ENCODE measurements at places on chromosomes 3 and 15.
A peak's percentile ranks its signal among the peaks of the same experiment; 100 is the strongest.

- no peak for DNase-seq
Observed at GRCh38 chr3:42195879-42196330, 70.1 kb downstream of the CCK start.

GRCh38 chr3:13896473-13897154 is 16.7 kb upstream of the WNT7A start:
- DNase-seq, result peak; percentile 66

- DNase-seq, result no peak
Observed at GRCh38 chr15:31473385-31474058, 146.9 kb downstream of the KLF13 start.

GRCh38 chr3:153163393-153163724 is 1.3 kb downstream of the RAP2B start:
- no peak for DNase-seq

- no peak for DNase-seq
Observed at GRCh38 chr3:139540651-139541531, 1.3 kb upstream of the RBP1 start.

DNA sequence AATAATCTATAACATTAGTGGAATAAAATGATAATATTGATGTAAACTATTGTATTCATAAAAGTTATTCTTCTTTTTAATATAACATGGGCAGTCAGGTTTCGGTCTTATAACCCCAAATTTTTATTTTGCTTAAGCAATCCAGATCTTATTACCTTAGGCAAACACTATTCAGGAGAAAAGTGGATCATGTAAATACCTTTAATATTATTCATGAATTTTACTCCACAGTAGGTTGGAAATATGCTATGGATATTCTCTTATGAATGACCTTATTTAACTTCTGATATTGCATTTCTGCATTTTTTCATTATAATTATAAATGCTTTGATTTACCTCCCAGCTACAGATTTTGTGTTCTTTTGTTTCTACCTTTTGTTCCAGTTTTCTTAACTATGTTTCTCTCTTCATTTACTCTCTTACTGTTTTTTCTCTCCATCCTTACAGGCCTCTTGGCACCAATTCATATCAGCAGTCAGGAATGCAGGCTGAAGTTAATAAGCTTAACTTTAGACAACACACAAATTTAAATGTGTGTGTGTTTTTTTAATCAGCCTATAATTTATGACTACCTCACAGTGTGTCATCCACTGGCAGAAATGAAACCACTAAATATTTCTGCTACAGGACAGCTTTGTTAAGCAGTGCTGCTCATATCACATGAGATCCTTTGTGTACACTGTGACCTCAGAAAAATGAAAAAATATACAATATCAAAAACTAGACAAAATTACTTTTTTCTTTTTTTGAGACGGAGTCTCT is 111.0 kb downstream of the NSUN3 start:
- no peak for DNase-seq

GRCh38 chr3:16297997-16298885 is 33.2 kb downstream of the OXNAD1 start:
- DNase-seq, result no peak

DNA sequence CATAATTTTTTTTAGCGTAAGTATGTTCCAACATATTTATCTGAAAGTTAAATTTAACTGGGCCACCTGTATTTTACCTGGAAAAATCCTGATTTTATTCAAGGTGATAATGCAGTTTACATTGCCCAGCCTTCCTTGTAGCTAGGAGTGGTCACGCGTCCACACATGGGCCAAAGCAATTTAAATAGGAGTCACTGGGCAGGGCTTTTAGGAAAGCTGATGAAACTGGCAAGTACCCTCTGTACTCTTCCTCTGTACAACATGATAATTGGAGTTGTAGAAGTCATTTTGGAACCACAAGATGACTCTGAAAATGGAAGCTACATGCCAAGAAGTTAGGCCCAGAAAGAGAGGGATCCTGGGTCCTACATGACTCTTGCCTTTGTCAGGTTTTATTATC is 9.5 kb downstream of the BTD start:
- no peak for DNase-seq

DNA sequence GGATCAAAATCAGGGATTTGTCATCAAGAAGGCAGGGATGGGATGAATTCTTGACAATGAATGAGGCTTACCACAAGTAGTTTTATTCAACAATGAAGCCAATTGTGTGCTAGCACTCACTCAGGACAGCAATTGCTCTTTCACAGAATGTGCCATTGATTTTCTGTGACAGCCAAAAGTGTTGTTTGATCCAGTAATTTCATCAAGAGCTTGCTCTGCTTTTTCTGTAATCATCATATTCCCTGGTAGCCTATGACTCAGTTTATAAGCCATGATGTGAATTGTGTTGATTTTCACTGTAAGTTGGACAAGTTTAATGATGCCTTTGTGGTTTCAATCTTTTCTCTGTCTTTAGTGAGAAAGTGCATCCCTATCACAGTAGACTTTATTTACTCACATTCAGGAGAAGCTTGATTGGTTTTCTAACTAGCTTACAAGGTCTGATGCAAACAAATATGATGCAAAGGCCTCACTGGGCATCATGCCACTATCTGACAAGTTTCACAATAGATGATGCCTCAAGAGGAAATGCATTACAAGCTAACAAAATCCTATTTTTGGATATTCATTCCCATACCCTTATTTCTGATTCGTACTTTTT is 13.6 kb upstream of the CSRNP1 start:
- DNase-seq, result peak; percentile 77
